Omental fat pad (tissue), 4 donors: ENCODE measurements at places on chromosomes 4 and X.

GRCh38 chr4:7979652-7979968 is 39.9 kb upstream of the AFAP1 start:
- no peak for DNase-seq

GRCh38 chrX:118528071-118528737 is 32.6 kb downstream of the DOCK11 start:
- no peak for DNase-seq

- DNase-seq: no peak
These were observed 5.4 kb upstream of the ADH4 start for GRCh38 chr4:99149426-99150019.

DNA sequence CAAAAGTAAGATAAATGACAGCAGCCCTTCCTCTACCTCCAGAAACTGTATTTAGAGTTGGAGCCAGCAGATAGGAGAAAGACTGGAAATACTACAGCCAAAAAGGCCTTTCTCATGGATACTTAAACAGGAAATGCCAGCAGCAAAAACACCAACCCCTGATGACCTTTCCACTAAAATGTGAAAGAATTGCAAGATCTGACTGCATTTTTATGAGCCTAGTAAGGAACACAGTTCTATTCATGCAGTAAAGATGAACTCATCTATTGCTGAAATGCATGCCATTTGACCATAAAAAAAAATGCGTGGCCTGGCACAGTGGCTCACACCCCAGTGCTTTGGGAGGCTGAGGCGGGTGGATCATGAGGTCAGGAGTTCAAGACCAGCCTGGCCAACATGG is 19.9 kb downstream of the ABCG2 start:
- DNase-seq: no peak

- DNase-seq: no peak
These were observed 40.3 kb upstream of the ATXN3L start for GRCh38 chrX:13360146-13360545.

DNA sequence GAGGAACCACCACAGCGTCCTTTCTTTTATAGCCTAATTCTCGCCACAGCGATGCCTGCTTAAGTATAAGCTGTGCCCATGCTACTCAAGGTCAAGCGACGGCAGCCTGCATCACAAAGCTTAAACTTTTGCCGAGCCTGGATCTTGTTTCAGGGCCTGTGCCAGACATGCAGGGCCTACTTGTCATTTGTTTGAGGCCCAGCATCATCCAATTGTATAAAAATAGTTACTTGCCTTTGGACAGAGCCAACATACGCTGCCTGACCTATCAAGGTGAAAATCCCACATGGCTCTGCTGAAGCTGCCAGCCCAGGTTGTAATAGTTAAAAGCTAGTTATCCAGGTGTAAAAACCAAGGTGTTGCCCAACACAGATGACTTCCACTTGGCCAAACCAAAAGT is 107.1 kb downstream of the TMEM131L start:
- no peak for DNase-seq

DNA sequence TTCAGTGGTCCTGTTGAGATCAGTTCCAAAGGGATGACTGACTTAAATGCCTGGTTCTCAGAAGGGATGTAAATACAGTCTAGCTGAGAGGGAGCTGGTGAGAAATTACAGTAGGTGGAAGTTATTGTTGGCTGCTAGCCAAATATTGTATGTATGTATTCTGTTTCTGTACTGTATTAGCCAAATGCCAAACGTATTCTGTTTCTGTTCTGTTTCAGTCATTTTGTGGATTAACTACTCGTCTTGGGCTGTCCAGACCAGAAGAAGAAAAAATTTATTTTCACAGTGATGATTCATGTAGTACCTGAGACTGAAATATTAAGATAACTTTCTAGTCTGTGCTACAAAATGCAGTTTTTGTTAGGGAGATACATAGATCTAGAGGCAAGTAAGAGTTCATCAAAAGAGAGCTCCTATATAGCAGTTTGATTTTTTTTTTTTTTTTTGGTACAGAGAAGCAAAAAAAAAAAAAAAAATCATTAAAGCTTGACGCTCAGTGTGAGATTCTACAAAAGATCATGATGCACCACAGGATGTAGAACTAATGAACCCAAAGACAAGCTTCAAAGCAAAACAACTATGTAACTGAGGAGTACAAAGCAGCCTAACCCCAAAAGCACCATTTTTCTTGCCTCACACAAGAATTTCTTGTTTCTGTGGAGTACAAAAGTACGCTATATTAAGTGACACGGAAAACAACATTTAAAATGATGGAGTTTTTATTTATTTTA is 54.8 kb downstream of the CASP6 start:
- no peak for DNase-seq

- DNase-seq: no peak
These were observed 337.0 kb downstream of the PDGFC start for GRCh38 chr4:156634612-156635011.

DNA sequence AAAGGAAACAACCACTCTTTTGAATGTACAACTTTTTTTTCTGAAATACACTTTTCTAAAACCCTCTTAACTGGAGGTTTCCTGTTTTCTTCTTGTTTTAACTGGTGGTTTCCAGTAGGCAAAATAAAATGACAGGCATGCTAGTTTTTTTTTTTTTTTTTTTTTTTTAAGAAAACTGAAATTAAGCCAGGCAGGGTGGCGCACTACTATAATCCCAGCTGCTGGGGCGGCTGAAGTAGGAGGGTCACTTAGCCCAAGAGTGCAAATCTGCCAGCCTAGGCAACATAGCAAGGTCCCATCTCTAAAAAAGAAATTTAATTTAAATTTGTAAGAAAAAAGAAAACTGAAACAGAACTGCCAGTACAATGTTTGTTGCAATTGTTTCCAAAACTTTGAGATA is 44.0 kb downstream of the TMEM144 start:
- DNase-seq: no peak

DNA sequence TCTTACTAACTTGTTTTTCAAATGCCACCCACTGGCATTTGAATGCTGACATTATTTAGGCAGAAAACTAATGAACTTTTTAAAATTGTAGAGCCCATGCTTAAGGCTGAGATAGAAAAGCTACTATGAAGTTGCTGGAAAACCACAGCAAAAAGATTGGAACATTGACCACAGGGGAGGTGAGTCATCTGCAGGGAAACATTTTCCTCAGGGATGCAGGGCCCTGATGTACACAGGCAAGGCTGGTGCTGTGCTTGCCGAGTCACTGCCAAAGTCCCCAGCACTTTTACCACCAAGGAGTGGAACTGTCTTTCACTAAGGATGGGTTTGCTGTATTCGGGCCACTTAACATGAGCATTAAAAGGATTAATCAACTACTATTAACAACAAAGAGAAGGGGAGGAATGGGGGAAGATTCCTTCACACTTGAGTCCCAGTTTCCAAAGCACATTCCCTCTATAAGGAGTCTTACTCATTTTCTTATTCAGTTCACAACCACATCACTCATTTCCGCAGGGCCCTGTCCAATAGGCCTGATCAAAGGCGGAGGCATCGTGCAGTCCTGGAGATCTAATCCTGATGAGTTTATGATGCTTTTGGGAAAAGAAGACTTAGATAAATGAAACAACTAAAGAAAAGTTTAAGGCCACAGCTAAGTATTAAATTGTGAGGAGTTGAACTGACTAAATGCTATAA is 202.9 kb upstream of the NPY2R start:
- no peak for DNase-seq

GRCh38 chr4:41631523-41631922 is 93.6 kb downstream of the LIMCH1 start:
- DNase-seq: no peak
